ENCODE measurements at places on chromosomes 3 and 15.

GRCh38 chr3:57890874-57891273 is 117.3 kb upstream of the FLNB start:
- DNase-seq, result no peak

GRCh38 chr3:15321349-15321748 is 11.0 kb downstream of the SH3BP5 start:
- DNase-seq, result no peak

DNA sequence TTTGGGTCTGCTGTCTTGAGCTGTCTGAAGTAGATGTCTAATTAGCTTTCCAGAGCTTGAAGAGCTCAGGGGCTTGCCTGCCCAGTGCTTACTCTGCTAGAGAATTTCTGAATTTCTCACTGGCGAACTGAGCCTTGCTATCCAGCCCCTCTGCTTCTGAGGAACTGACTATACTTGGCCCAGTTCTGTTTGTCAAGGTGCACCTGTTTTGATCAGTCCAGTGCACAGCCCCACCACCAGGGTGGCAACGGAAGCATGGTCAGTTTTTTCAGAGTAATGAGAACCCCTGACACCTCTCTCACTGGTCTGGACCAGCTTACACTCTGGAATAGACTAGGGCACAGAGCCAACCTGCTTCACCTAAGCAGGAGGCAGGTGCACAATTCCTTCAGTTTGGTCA is 25.2 kb downstream of the ITGB5 start:
- no peak for DNase-seq

DNA sequence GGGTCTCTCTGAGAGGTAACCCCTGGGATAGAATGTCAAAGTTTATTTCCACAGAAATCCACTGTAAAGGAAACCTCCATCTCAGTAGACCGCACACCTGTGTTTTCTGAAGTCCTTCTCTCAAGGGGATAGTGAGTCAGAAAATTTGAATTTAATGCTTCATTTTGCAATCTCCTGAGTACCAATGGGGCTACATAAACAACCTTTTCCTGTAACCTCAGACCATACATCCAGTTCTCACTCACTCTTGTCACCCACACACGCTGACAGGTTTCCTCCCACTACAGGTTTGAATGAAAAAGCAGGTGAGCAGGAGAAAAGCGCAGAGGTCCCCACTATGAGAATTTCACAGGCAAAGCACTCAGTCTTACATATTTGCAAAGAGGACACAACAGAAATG is 165.3 kb upstream of the MCTP2 start:
- no peak for DNase-seq

Measured in NCI-H460 (cell line).